ENCODE measurements at places on chromosomes 5 and 9.
A peak's percentile ranks its signal among the peaks of the same experiment; 100 is the strongest.

DNA sequence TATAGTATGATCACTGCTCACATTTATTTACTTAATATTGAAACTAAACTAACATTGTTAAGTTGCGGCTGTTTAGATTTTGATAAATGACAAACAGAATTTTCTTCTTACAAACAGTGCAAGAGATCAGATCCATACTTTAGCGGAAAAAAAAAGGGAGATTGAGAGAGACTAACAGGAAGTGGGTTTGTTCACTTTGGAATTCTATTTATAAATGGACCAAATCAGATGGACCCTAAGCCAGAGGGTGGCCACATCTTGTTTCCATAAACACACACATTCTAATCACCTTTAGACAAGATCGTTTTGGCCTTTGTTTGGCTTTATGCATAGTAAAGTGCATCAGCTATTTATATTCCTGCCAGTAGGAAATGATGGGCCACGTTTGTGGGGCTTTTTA, 381.4 kb upstream of the CD180 start:
- DNase-seq, result no peak

DNA sequence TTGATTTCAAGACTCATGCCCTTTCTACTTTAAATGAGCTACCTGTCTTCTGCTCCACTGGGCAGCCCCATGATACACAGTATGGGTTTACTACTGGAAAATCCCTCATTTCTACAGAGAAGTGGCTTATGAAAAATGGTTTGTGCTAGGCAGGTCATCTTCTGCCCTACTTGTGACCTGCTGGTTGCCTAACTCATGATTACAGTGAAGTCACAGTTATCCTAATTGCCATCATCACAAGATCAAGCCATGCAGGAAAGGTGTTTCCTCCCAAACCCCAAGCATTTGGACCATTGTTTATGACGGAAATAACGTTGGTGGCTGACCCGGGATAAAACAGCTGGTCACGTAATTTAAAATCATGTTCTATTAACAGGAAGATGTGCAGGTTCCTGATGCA, 330.6 kb downstream of the ACTL7B start:
- no peak for DNase-seq

DNA sequence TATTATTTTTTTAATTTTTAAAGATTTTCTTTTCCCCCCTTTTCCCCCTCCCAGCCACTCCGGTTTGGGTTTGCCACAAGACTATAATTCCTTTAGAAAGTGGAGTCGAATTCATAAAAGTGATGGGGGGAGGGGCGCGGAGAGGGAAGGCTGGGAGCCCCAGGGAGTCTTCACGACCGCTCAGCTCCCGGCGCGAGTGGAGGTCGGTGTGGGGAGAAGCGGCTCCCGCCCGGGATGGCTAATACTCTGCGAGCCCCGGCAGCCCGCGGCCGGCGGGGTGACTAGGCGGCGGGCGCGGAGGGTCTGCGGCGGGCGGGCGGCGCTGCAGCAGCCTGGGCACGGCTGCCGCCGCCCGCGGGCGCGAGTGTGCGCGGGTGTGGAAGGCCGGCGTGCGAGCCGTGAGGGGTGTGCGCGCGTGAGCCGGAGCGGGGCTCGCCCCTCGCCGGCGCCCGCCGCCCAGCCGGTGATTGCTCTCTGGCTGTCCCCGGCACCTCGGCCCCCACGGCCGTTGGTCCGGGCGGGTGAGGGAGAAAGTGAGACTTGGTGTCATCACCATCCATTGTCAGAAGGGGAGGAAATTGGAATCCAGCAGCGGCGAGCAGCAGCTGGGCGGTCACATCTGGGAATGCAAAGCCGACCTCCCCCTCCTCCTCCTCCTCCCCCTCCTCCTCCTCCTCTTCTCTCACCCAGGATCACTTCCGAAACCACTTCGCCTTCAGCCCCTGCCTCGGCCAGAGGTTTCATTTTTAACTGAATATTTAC, at the start of gene PARP8:
Gene PARP8 (plus strand): TSS at position 377 of the 762 bp plus-strand sequence. CDS start 459 bp downstream, outside the sequence.
- DNase-seq, result peak; percentile 21

GRCh38 chr5:93329756-93330155, 251.3 kb downstream of the NR2F1-AS1 start:
- DNase-seq, result no peak

DNA sequence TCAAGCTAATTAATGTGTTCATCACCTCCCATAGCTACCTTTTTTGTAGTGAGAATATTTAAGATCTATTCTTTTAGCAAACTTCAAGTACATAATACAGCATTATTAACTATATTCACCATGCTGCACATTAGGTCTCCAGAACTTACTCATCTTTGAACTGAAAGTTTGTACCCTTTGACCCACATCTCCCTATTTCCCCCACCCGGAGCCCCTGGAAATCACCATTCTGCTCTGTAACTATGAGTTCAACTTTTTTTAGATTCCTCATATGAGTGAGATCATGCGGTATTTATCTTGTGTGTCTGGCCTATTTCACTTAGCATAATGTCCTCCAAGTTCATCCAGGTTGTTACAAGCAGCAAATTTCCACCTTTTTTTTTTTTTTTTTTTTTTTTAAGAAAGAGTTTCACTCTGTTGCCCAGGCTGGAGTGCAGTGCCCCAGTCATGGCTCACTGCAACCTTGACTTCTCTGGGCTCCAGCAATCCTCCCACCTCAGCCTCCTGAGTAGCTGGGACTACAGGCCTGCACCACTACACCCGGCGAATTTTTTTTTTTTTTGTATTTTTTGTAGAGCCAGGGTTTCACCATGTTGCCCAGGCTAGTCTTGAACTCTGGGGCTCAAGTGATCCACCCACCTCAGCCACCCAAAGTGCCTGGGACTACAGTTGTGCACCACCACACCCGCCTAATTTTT, 100.4 kb upstream of the SAP30L start:
- no peak for DNase-seq

DNA sequence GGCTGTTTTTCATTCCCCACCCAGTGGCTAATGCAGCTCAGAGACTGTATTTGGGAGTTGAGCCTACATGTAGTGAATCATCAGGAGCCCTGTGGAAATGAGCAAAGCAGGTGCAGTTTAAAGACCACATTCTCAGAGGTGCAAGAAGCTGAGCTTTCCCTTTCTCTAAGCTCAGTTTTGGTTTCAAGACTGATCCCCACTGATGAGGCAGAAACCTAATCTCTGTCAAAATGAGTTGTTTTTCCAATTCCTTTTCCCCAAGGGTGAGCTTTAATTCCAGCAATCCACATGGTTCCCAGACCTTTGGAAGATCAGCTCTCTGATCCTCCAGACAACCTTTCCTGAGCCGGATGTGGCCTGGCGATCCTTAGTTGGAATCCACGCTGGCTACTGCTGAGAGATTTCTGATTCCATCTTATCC, 420.5 kb downstream of the EBF1 start:
- no peak for DNase-seq

GRCh38 chr5:53109056-53109442, 508 bp downstream of the MOCS2 start:
- no peak for DNase-seq

- no peak for DNase-seq
These were observed 3.9 kb upstream of the BARX1 start for GRCh38 chr9:93958819-93959682.

- no peak for DNase-seq
These were observed 10.6 kb downstream of the PRR7 start for GRCh38 chr5:177456976-177457851.

- no peak for DNase-seq
These were observed 18.4 kb downstream of the NXNL2 start for GRCh38 chr9:88553350-88553749.

GRCh38 chr5:141913560-141914198, 10.0 kb upstream of the DELE1 start:
- no peak for DNase-seq

- no peak for DNase-seq
These were observed 441.8 kb upstream of the TLE4 start for GRCh38 chr9:79129865-79130480.

DNA sequence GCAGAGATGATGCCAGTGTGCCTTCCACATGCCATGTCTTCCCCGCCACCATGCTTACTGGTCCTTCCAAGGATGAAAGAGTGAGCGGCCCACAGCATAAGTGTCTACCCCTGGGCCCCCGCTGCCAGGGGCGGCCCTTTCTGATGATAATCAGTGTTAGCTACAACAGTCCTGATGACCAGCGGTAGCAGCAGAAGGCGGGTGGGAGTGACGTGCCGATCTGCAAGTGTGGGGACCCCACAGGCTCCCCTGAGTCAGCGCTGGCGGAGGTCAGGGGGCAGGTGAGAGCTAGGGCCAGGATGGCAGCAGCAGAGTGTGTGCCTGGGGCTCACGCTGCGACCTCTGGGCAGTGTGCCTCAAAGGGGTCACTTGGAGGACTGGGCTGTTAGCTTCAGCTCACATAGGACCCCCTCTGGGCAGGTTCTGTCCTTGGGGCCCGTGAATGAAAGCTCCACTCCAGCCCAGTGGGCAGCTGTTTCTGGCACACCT, 80.4 kb downstream of the HMCN2 start:
- DNase-seq, result no peak

GRCh38 chr9:106868087-106868486, 5.1 kb downstream of the ZNF462 start:
- no peak for DNase-seq

DNA sequence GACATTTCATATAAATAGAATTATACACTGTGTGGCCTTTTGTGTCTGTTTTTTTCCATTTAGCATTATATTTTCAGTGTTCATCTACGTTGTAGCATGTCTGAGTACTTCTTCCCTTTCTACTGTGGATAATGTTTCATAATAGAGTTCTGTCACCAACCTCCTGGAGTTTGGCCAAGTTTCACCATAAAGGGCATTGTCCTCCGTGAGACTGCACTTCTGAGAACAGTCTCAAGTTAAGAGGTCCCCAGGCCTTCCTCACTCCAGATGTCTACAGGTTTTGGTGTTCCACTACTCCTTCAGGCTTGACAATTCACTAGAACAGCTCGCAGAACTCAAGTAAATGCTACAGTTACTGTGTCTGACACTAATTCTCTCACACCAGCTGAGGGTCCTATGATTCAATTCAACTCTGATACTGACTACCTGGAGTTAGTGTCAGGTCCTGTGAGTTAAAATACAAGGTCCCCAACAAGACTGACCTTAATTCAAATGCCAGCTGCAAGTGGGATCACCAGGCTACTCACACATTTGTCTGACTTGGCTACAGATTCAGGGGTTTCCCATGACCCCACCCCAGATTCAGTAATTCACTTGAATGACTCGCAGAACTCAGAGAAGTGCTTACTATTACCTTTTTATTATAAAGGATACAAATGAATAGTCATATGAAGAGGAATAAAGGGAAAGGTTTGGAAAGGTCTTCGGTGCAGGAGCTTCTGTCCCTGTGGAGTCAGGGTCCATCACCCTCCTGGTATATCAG, 31.1 kb downstream of the SLC35A4 start:
- no peak for DNase-seq

GRCh38 chr5:136174021-136174659, 18.8 kb downstream of the SMIM32 start:
- DNase-seq, result no peak

DNA sequence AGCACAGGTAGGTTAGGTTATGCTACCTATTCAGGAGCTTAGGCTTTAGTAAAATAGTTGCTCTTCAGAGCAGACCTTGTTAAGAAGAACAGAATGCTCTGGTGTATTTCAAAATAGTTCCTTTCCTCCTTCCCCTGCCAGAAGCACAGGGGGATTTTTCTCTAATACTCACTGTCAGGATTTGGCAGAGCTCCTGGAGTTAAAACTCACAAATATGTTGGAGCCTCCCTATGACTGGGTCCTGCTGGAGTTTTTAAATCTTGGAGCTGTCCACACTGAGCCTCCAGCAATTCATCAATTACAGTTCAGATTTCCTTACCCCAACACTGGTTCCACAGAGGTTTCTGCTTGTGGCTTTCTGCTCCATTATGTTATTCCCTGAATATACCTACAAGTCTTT, 1233.8 kb upstream of the WWC1 start:
- DNase-seq, result no peak

GRCh38 chr9:8684978-8685708, 885.6 kb upstream of the DMAC1 start:
- DNase-seq, result no peak

DNA sequence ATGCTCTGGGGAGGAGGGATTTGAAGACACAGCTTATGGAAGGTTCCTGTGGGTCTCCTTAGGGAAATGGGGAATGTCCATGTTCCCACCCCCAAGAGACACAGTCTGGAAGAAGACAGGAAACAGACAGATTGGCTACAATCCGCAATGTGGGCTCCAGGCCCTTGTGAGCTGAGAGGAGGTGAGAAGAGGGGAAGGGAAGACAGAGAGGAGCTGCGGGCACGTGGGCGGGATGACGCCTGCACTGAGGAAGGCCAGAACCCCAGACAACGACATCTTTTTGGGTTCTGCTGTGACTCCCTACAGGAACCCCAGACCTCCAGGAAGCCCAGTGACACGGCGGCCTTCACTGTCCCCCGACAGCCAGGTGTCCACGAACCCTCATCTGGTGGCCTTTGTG, 29.9 kb upstream of the NKD2 start:
- DNase-seq, result no peak

- DNase-seq, result no peak
These were observed 132.1 kb downstream of the AP3B1 start for GRCh38 chr5:78162253-78162862.

DNA sequence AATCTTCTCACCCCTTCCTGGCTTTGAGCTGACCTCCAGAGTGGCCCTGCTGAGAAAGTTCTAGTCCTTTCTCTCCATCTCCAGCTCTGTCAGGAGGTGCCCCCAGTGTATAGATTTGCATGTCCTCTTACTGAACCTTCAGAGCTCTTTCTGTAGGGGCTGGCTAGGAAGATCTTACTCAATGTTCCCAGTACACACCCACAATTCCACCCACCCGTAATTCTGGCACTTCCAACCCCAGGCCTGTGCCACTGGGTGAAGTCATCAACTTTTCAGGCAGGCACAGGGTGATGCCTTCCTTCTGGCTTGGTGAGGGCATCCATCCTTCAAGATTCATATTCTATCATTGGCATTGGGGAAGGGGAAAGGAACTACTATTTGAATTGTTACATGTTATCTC, 75.9 kb downstream of the ACER2 start:
- no peak for DNase-seq

DNA sequence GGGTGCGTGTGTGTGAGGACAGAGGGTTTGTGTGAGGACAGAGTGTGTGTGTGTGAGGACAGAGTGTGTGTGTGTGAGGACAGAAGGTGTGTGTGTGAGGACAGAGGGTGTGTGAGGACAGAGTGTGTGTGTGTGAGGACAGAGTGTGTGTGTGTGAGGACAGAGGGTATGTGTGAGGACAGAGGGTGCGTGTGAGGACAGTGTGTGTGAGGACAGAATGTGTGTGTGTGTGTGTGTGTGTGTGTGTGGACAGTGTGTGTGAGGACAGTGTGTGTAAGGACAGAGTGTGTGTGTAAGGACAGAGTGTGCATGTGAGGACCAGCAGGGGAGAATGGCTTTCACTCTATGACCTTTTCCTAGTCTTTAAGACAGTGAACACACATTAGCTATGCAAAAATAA, 63.1 kb upstream of the UBAC1 start:
- DNase-seq, result no peak

DNA sequence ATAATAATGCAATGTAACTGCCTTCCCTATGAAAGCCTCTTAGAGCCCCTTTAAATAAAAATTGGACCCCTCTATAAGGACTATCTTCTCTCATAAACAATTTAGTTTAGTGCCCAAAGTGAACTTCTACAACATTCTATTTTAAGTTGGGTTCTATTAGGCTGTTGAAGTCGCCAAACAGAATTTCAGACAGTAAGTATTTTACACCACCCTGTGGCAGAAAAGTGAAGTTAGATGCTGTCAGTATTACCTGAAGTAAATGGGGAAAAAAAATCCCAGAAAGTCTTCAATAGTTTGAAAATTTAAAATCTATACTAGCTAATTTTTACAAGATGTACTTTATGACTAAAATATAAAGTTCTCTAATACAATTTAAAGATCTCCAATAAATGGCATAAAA, 29.5 kb downstream of the CAAP1 start:
- DNase-seq, result no peak

GRCh38 chr9:16869882-16870595, 431 bp downstream of the BNC2 start:
- DNase-seq, result no peak

GRCh38 chr9:123555646-123556045, 199.6 kb downstream of the CRB2 start:
- DNase-seq, result no peak
